Omental fat pad (tissue), 4 donors: ENCODE measurements at places on chromosomes 13 and 19. TPM values are rescaled to one million over a fixed set of nuclear protein-coding genes. Genes with fewer than 3 reads are reported as not detected.

Gene CERS4
- 34.1 TPM for total RNA-seq

Gene ZNF723
- total RNA-seq: not detected

Gene LMTK3
- total RNA-seq: 0.47 TPM

Gene RUVBL2
- total RNA-seq: 83.9 TPM

Gene MEIOSIN
- total RNA-seq: not detected

Gene HSPB6
- total RNA-seq: 145 TPM

Gene MEF2B
- not detected for total RNA-seq

Gene IZUMO2
- total RNA-seq: not detected

Gene CCL25
- total RNA-seq: not detected

Gene PDE4C
- total RNA-seq: not detected

Gene SPRED3
- total RNA-seq: 0.44 TPM

Gene RNF113B
- total RNA-seq: not detected

Gene POGLUT2
- 4.2 TPM for total RNA-seq

GRCh38 chr13:113948034-113948742 lies 25.7 kb downstream of the C13orf46 start:
- DNase-seq: no peak

DNA sequence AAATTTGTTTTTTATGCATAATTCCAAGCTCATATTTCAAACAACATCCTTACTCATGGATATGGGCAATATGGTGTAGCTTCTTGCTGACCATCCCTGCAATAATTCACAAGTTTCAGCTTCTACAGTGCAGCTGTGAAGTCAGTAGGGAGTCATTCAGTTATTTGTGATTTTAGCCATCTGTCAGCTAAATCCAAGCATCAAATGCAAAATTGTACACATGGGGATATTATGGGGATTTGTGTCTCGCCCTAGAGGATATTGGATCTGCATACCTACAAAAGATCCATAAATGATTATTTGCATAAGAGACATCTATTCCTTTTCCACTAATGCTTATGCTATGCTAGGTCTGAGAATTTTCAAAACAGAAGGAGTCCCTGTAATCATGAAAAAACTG lies 217.9 kb upstream of the SLITRK5 start:
- DNase-seq: no peak

DNA sequence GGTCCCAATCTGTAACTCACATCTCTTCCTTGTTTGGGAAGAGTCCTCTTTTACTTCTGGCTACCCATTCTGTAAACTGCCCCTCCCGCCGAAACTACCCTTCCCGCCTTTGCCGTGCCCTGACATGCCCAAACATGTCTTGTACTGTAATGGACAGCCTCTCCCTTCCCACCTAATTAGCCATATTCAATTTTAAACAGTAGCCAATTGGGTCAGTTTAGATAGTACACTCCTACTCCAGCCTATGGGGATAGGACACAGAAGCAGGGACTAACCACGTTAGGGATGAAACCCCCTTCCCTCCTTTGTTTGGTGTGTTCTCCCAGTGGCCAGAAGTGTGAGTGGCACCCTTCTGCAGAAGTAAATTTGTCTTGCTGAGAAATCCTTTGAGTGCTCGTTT lies 34.2 kb downstream of the SACS start:
- no peak for DNase-seq

- no peak for DNase-seq
Observed at GRCh38 chr19:53908106-53908934, 758 bp upstream of the CACNG7 start.

DNA sequence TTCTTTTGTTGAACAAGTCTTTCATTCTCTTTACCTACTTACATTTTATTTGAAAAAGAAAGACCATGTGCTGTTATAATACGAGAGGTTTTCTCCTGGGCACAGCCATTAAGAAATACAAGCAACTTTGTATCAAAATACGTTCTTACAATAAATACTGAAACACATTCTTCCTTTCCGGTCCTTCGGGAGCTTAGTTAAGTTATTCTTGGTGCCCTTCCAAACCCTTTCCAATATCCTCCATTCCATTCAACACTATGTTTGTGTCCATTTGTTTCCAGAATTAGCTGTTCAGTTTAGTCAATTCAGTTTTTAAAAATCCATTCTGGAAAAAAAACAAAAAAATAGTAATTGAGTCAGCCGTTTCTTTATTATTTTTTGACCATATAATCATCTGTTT lies 746.8 kb upstream of the SLC10A2 start:
- no peak for DNase-seq

GRCh38 chr13:39684531-39685137 lies 29.2 kb downstream of the COG6 start:
- DNase-seq: no peak

GRCh38 chr19:33456076-33456844 lies 65.3 kb downstream of the PEPD start:
- no peak for DNase-seq

DNA sequence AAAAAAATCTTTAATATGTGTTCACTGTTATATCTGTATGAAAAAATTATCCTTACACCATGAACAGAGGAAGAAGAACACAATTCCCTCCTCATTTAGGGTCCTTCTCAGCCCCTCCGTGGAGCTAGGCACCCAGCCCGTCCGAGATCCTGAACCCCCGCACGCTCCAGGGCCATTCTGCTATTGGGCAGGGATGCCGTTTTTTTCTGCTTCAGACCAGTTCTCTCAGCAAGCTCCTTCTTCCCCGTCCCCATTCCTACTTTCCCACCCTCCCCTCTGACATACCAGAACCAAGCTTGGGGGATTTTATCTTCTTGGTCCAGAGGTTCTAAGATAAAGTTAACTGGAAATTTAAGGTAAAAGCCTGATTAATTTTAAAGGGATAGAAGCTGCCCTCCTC lies 36.2 kb downstream of the ATP12A start:
- DNase-seq: no peak

GRCh38 chr13:63999614-64000305 lies 2584.1 kb upstream of the PCDH20 start:
- no peak for DNase-seq

GRCh38 chr19:2266183-2266993 lies 10.2 kb upstream of the JSRP1 start:
- DNase-seq: peak; percentile 80

DNA sequence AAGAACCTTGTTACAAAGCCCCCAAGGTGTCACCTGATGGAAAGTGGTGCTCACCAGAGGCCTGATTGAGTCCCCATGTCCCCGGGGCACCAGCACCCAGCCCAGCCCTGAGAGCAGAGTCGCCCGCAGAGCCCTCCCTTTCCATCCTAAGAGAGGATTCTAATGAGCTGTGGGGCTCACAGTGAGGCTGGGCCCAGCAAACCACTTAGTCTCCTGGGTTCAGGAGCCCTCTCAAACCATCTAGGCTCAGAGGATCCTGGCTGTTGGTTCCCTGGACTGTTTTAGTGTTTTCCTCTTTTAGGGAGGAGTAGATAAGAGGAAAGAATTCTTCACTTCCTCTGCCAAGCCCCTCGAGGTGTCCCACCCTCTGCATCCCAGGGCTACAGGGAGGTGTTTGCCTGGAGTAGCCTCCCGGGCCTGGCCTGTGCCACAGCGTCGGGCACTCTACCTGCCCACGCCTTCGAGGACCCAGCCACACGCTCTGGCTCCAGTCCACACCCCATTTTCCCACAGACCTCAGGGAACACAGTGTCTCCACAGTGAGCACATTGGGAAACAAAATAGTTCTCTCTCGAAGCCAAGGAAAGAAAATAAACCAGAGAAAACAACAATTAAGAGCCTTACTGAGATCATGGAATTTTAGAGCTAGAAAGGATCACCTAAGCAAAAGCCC lies 34.4 kb downstream of the DHRS12 start:
- no peak for DNase-seq

GRCh38 chr13:51772781-51773180 lies 31.2 kb downstream of the DHRS12 start:
- no peak for DNase-seq

GRCh38 chr13:30976025-30976424 lies 43.6 kb downstream of the TEX26 start:
- no peak for DNase-seq

- DNase-seq: no peak
Observed at GRCh38 chr13:83733293-83733692, 149.0 kb downstream of the SLITRK1 start.

- no peak for DNase-seq
Observed at GRCh38 chr19:6276447-6276846, 3.3 kb downstream of the MLLT1 start.

DNA sequence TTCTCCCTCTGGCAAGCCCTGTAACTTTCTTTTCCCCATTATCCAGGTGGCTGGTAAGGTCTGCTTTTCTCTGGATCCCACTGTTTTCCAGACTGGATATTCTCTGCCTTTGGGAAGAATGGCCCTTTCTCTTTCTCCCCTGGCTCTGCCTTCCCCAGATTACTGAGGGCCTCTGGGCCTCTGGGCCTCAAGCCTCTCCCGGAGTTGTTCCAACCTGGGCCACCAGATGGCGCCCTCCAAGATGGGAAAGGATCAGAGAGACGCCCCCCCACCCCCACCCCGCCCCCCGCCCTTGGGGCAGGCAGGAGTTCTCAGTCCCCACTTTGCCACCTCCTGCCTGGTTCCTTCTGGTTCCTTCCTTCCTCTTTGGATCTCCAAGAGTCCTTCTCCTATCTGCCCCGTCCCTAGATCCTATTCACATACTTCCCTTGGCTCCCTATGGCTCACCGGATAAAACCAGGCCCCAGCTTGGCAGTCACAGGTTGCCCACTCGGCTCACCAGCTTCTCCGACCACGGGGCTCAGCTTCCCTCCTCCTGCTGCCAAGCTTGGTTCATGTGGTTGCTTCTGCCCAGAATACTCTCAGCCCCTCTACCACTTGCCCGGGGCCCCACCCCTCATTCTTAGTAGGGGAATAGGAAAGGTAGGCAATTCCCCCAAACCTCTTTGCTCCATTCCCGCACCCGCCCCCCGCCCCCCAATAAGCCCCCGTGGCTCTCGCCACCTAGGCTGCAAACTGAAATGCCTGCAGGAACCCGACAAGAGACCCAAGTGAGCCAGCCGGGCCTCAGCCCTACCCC lies 13.1 kb downstream of the EPS8L1 start:
- DNase-seq: peak; percentile 97

DNA sequence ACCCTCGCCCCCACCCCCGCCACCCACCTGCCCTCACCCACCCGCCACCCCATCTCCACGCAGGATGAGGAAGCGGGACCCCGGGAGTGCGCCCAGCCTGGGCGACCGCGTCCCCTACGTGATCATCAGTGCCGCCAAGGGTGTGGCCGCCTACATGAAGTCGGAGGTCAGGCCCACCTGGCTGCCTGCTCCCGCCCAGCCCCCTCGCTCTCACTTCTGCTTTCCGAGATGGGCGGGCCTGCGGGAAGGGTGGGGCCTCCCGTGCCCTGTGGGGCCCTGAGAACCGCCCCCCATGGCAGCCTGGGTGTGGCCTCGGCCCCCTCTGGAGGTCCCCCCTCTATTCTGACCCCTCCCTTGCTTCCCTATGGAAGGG lies 3.1 kb upstream of the SPIB start:
- DNase-seq: no peak

DNA sequence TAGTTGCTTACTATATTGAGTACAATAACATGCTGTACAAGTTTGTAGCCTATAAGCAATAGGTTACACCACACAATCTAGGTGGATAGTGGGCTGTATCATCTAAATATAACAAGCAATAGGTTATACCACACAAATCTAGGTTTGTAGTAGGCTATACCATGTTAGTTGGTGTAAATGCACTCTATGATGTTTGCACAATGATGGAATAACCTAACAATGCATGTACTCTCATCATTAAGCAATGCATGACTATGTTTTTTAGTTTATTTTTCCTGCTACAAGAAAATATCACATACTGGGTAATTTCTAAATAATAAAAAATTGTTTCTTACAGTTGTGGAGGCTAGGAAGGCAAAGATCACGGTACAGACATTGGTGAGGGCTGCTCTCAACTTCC lies 262.5 kb downstream of the SLITRK6 start:
- no peak for DNase-seq

GRCh38 chr19:46217476-46217875 lies 12.1 kb upstream of the IGFL1 start:
- DNase-seq: no peak

DNA sequence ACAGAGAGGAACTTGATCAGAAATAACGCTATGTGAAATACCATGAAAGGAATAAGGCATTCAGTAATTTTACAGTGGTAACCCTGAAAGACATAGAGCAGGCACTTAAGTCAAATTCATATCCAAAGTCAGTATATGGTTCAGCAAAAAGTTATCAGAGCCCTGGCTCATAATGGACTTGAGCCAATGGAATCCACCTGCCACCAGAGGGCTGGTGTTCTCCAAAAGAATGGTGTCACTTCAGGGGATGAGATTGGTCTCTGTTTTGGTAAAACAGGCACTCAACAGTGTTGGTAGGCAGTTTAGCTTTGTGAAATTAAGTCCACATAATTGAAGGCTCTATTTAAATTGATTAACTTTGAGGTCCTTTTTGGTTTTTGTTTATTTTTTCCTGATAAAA lies 93.9 kb downstream of the LIG4 start:
- DNase-seq: no peak

- no peak for DNase-seq
Observed at GRCh38 chr13:56886398-56886797, 254.3 kb upstream of the PRR20A start.

DNA sequence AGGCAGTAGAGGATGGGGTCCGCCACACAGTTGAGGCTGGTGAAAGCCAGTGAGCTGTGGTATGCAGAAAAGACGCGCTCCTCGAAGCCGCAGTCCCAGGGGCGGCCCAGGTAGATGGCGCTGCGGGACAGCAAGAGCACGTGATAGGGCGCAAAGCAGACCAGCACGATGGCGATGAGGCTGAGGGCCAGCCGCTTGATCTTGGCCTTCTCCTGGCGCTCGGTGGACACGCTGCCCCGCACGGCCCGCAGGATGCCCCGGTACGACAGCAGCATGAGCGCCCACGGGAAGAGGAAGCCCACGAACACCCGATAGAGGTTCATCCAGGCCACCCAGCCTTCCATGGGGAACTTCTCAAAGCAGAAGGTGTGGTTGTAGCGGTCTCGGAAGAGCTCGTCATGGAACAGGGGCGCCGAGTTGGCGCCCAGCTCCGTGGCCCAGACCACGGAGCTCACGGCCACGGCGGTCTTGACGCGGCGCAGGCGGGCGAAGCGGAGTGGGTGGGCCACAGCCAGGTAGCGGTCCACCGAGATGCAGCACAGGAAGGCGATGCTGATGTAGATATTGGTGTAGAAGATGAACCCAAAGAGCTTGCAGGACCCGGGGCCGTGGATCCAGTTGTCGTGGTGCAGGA lies 6.5 kb upstream of the OPA3 start:
- DNase-seq: no peak

DNA sequence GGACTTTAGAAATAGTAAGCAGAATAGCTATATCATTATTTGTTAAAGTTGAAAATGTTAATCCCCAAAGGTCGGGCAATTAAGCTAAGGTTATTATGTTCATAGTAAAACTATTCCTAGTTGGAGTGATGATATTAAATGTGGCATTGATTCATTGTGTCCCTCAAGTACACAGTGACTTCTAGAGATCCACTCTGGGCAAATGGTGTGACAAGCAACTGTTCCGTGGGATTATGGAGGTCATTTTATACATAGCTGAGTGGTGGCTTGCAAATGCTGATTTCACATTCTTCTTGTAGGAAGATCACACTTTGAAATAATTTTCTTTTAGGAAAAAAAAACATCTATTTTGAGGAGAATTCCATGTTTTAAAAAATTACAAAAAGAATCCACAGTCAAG lies 317.8 kb downstream of the ATP8A2 start:
- no peak for DNase-seq
